Cortex of kidney (tissue), 1 donor: ENCODE measurements at places on chromosomes 13 and 19.

DNA sequence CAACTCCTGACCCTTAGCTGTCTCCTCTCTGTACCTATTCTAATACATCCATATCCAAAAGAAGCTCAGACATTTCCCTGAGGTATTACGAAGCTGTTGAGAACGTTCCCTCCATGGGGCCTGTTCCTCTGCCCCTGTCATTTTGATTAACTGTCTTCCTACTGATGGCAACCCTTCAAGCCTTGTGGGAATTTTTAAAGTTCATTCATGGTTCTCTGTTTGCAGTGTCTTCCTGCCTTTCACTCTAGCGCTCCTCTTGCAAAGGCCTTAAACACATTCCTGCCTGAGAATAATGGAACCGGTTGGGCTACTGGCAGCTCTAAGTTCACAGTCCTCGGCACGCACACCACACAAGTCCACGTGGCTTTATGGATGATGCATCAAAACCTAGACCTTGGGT, 66.1 kb downstream of the LHFPL6 start:
- DNase-seq: no peak

DNA sequence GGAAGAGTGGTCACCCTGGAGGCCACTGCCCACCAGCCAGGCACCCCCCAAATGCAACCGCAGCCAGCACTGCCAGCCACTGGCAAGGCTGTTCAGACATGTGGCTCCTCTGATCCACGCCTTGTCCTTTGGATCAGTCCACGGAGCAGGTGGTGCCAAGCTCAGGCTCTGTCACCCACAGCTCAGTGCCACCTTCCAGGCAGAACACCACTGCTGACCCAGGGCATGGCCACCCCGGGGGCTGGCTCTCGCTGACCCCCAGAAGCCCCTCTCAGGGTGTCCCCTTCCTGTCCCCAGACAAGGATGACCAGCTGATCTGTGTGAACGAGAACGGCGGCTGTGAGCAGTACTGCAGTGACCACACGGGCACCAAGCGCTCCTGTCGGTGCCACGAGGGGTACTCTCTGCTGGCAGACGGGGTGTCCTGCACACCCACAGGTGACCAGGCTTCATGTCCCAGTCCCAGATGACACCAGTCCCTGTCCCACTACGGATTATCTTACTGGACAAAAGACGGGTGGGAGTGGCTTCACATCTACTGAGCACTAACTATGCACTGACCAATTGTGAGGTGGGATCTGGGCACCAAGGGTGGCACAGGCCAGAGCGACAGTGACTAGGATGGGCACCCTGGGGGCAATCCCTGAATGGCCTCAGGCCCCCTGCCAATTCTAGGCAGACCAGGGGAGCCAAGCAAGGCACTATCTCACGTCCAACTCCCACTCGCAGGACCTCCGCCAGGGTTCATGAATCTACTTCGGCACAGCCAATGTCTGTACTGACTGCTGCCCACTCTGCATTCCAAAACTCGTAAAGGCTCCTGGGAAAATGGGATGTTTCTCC, 7.0 kb upstream of the F10 start:
- DNase-seq: no peak

DNA sequence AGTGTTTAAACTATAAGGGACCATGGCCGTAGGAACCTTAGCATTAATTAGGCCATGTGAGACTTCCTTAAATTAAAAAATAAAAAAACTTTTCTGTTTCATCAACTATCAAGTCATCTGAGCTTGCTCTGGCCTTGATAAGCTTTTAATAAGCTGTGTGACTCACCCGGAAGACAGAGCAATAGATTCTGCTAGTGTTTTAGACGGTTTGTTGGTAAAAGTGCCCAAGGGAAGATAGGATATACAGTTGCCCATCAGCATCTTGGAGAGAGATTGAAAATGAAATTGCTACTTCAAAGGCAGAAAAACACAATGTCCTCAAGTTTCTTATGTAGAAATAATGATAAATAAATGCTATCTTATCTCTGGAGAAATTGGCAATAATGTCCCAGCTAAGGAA, 31.2 kb upstream of the RCBTB2 start:
- DNase-seq: no peak

DNA sequence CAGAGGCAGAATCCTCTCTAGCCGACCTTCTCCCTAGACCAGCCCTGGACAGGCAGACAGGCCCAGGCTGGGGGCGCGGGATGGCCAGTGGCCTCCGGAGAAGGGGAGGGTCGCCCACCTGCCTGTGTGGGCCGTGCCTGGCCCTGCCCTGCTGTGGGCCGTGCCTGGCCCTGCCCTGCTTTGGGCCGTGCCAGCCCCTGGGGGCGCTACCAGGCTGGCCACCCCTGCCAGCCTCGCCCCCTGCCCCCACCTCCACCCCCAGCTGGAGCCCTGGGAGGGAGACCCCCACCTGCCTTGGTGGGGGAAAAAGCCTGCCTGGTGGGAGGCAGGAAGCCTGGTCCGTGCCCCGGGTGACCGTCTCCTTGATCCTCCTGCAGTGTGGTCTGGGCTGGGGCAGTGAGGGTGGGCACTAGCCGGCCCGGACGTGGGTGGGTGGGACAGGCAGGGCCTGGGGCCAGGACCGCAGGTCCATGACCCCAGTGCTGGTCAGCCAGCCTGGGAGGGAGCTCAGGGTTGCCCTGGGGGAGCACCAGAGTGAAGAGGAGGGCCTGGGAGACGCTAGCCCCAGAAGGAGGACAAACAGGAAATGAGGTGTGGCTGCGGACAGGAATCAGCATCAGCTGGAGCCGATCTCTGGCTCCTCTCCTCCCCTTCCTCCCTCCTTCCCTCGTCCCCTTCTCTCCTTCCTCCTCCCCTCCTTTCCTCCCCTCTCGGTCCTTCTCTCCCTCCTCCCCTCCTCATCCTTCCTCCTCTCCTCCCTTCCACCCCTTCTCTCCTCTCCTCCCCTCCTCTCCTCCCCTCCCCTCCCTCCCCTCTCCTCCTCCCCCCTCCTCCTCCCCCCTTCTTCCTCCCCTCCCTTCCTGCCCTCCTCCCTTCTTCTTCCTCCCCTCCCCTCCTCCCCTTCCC, 5.1 kb upstream of the MKNK2 start:
- DNase-seq: no peak

GRCh38 chr19:54297759-54298305, 15.1 kb downstream of the LILRA5 start:
- no peak for DNase-seq

DNA sequence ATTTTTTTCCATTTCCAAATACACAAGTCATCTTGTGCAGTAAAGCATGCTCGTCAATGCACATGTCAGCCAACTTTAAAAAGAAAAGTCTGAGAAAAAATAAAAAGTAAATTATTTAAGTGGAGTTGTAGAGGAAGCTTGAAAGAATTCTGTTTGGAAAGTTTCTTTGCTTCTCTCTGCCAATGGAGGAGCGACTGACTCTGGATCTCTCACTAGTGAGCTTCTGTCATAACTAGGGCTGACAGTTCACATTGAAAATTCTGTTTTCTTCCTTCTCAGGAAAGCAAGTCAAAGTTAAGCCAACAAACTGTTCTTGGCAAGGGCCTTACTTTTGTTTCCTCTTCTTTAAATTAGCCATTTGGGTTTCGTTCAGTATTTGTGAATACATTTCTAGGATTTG, 298.2 kb downstream of the POU4F1 start:
- DNase-seq: no peak

- no peak for DNase-seq
Observed at GRCh38 chr19:13989487-13989886, 16.6 kb downstream of the RFX1 start.

DNA sequence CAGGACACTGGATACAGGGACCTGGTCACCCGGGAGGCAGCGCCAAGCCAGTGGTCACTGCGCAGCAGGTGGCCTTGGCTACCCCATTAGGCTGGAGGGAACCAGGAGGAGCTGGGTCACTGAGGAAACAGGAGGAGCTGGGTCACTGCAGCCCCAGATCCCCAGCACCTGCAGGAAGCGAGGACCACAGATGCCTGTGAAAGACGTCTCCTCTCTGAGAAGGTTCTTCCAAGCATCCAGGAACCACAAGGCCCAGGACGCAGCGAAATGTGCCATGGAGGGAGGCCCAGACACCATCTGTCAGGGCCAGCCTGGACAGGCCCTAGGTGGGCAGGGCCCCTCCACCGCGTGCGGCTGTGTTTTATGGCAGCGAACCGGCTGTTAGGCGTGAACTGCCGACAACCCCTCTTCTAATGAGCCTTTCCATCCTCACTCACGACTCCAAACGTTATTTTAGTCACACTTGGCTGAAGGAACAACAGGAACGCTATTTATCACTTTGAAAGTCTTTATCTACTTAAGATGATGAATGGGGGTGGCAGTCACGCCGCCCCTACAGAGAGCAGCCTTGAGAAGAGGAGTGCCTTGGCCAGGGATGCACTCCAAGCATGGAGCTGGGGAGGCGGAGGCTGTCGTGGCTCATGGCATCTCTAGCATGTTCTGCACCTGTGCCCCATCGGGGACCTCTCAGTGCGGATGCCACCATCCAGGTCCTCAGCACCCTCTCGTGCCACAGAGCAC, 53.3 kb downstream of the CEBPG start:
- DNase-seq: no peak

DNA sequence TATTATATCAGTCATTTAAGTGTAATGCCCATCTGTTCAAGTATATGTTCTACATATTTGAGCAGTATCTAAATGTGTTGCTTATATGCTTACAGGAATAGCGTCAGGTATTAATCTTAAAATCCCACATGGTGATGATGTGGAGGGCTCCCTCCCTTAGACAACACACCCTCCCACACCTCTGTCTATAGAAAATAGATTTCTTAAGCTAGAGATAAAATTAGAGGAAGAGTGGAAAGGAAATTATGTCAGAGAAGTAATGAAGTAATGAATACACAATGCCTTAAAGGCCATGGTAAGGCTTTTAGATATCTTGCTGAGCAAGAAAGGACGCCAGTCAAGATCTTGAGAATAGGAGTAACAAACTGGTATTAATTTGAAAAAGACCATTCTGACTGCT, 12.4 kb downstream of the ZDHHC20 start:
- DNase-seq: no peak

GRCh38 chr19:35005256-35005977, 5.3 kb downstream of the GRAMD1A start:
- no peak for DNase-seq

GRCh38 chr19:58274771-58275201, 4.0 kb upstream of the ZNF8 start:
- DNase-seq: no peak

DNA sequence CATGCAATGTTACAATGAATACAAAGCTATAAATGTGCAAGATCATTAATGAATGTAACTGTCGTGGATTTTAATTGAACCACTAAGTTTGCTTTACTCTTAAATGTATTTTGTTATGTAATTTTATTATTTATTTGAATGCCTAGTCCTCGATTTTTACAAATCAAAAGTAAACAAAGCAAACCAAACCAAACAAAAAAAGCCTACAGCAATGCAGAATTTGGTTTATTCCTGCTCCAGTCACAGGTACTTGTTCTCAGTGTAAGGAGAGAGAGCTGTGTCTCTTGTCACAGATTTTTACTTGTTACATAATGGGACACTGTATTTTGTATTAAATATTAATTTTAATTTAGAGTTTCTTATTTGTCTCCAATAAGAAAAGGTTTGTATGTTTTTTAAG, 584.3 kb upstream of the SLITRK6 start:
- no peak for DNase-seq

DNA sequence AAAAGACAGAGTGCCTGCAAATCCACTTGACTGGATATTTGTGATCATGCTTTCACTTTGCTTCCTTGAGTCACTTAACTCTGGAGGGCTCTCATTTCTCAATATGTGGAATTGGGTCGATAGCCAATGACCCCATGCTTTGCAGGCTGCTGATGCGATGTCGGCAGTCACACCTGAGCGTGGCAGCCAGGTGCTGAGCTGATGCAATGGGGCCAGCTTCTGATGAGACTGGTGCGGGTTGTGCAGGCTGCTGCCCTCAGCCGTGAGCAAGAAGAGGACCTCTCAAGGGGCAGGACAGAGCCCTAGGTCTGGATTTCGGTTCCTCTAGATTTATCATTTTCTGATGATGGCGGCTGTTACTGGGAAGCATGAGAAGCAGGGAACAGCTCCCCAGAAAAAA, 334.1 kb downstream of the TEX29 start:
- DNase-seq: no peak

- no peak for DNase-seq
Observed at GRCh38 chr19:19342086-19343015, 21.7 kb downstream of the MAU2 start.

- DNase-seq: no peak
Observed at GRCh38 chr19:23520441-23520840, 125.2 kb upstream of the ZNF91 start.

- no peak for DNase-seq
Observed at GRCh38 chr19:9862938-9863337, 27.8 kb downstream of the PIN1 start.

DNA sequence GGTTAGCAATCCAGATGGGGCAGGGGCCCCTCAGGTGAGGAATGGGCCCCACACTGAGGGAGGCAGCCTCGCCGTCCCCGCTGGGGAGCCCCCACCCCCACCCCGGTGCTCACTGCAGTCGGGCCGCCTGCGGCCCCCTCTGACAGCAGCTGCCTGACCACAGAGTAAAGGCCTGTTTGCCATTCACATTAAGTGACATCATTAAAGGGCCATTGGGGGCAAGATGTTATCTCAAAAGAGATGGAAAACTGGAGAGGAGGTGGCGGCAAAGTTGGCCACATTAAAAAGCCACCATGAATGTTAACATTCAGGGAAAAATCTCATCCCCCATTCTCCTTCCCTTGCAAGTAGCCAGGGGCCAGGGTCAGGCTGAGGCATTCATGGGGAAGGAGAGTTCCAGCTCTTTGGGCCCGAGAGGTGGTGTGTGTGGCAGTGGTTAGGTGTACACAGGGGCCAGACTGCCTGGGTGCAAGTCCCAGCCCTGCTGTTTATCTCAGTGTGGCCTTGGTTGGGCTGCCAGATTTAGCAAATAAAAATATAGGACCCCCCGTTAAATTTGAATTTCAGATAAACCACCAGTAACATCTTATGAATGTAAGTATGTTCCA, 20.9 kb downstream of the VSTM2B start:
- no peak for DNase-seq

DNA sequence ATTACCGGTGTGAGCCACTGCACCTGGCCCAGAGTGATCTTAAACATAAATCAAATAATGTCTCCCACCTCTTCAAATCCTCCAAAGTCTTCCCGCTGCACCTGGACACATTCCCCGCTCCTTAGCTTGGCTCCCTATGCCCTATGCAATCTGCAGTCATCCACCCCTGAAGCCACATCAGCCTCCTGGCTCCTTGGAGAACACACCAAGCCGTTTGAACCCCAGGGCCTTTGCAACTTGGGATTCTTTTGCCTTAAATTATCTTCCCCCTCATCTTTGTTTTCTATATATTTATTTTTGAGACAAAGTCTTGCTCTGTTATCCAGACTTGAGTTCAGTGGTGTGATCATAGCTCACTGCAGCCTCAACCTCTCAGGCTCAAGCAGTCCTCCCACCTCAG, 2.7 kb upstream of the DNAAF3 start:
- no peak for DNase-seq
